ENCODE measurements at places on chromosomes 12 and 14.

DNA sequence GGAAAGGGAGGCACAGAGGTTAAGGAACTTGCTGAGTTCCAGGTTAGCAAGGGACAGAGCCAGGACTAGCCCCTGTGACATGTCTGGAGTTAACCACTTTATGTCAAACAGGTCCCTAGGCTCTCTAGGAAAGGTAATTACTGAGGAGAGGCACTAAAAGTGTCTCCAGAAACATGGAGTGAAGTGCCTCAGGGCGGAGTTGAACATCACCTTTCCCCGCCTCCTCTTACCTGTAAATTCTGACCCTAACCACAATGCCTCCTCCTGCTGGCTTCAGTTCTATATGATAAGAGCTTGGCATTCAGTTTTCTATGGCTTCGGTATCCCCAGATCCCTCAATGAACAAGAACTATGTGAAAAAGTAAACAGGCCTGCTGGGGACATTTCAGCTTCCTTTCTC is 18.1 kb downstream of the RPH3A start:
- DNase-seq, result no peak

- no peak for DNase-seq
Observed at GRCh38 chr14:69522026-69522425, 37.5 kb downstream of the PLEKHD1 start.

- no peak for DNase-seq
Observed at GRCh38 chr12:28857369-28857768, 291.7 kb upstream of the FAR2 start.

DNA sequence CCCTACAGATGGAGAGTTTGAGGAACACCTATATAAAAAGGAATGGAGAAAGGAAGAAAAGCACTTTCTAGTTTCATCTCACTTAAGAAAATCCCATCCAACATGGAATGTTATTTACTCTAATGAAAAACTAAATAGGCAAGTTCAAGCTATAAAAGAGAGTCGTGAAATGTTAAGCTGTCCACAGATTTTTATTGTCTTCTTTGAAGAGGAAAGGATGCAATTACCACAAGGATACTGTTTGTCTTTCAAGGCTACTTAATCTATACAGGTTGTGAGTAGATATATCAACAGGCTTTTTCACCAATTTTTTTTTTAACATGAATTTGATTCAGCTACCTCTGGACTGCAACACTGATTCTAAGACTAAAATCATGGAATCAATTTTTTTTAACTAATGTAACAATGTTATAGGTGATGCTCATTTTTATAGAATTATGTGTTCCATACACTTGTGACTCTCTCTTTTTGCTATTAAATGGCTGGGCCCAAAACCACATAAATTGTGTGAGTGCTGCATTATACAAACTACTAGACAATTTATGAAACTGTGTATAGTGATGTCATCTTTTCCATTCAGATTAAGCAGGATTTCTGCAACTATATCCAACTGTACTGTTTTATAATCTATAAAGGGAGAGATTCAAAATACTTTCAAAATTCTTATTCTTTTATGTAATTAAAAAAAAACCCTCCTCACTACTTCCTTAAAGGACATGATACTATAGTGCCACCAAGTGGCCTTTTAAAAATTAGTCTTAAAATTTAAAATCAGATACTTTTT is 26.8 kb upstream of the BMAL2 start:
- DNase-seq, result no peak

GRCh38 chr12:25187781-25188180 is 7.2 kb downstream of the DNAI7 start:
- DNase-seq, result no peak

DNA sequence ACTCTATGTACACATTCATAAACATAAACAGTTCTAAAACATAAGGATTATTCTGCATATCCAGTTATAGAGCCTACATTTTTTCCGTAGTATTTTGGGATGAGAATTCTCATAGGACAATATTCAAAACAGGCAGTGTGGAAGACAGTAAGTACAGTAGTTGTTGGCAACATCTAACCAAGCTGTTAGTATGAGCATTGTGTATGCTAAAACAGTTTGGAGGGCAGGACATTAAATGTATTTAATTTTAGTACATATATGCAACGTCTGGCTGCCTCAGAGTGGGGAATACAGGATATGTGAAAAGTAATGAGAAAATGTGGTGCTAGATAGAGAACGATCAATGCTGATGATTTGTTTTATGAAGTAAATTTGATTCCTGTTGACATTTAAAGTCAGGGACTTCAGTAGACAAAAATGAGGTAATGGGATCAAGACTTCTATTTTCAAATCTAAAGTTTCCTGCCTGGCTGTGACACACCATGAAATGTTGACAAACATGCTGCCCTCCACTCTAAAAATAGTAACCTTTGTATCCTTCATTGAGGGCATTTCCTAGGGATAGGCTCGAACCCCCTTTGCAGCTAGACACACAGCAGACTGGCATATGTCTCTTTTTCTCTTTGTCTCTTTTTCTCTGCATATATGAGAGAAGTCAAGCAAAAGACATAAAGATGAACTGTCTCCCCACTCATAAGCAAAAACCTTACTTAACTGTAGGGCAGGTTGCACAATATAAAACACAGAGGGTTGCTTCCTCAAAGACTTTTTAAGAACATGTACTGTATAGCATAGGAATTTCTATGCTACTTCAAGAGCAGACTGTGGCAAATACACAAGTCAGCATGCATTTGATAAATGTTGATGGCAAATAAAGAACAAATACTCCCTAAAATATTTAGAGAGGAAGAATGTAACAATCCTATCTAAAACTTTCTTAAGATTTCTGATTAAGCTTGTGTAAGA is 75.5 kb upstream of the GTF2A1 start:
- DNase-seq, result no peak

DNA sequence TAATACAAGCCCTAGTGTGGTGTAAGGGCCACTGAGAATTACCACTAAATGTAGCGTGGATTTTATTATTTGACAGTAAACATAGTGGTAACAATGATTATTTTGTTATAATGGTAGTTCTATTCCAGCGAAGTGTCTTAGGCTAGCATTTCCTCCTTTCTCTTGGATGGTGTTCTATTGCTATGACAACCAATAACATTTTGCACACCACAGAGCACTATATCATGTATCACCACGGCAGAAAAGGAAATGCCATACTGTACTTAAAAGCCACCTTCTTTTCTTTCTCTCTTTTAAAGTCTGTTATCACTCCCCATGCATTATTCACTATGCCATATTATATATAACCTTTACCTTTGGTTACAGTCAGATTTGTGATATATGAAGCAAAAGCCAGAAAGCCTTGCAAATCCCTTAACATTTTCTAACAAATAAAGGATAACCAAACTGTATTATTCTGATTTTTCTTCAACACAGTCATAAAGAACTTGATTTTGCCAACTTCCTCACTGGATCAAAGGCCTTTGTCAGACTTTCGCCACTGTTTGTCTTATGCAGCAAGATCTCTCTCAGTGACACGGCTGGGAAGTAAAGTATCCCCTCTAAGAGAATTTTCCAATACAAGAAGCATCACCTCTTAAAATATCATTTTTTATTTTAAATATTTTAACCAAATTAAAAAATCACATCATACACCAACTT is 195.8 kb downstream of the FOXN3 start:
- DNase-seq, result no peak

DNA sequence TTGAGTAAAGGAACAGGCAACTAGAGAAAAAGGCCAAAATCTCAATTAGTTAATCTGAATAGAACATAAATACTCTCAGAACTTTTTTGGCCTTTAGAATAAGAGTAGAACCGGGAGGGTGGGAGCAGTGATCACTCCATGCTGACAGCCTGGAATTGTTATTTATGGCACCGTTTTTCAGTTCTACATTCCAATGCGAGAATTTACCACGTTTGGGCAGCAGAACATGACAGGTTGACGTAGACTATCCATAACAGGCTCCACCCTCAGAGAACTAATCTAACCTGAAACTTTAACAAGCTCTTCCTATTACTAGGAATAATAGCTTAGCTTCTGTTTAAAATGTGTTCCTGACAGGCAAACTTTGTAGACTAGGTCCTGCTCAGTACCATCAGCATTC is 379.1 kb downstream of the SEC23A start:
- no peak for DNase-seq

DNA sequence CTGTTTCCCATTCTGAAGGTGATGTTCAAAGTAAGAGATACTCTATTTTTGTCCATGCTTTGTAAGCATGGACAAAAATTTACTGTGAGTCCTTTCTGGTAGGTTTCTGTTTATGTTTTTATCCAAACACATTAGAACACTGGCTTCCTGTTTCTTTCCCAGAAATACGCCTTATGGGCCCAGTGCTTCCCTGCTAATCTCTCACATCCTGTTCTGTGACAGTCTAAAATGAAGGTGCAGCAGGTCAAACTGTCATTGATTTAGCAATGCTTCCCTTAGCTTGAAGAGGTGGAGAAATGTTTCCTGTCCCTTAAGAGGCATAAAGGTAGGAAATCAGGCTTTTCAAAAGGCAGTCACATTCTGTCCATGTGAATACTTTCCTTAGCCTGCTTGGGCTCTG is 305.6 kb downstream of the RPS29 start:
- no peak for DNase-seq

- DNase-seq, result no peak
Observed at GRCh38 chr12:75862692-75863471, 168.7 kb downstream of the PHLDA1 start.

DNA sequence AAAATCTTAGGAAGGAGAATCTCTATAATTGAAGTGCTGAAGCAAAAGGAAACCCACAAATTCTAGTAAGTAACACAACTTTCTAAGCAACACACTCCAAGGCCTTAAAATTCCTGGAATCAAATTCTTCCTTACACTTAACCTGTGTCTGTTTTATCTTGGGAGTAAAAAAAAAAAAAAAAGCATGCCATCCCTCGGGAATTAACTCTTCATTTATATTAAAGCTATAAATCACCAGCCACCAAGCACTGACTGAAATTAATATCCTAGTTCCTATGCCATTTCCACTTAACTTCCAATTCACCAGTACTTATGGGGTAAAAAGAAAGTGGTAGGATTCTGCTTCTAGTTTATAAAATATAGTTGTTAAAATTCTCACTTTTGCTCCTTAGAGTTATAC is 238.1 kb downstream of the SLC25A21 start:
- no peak for DNase-seq

- peak; percentile 24 for DNase-seq
Observed at GRCh38 chr12:2795291-2796186, 769 bp downstream of the FKBP4 start.

DNA sequence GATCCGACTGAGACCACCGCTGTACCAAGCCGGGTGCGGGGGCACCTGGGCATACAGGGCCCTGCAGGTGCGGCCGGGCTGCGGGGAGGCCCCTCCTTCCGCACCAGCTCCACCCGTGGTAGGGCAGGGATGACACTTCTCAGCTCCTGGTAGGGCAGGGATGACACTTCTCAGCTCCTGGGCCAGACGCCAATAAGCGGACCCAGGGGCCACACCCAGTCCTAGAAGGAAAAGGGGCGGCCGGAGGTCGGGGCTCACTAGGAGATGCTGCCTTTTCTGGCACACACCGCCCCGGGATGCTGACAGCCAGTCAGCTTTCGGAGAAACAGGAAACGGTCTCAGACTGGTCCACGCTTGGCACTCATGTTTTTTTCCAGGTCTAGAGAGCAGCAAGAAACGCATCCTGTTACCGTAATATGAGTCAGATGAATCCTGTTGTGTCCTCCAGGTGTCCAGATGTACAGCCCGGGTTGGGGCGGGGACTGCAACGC is 34.8 kb downstream of the NFKBIA start:
- DNase-seq, result no peak

- DNase-seq, result no peak
Observed at GRCh38 chr14:49766839-49767238, 1.1 kb upstream of the KLHDC2 start.

- no peak for DNase-seq
Observed at GRCh38 chr12:7152818-7153217, 22.6 kb downstream of the CLSTN3 start.

- DNase-seq, result no peak
Observed at GRCh38 chr12:82873951-82874350, 187.2 kb downstream of the TMTC2 start.

DNA sequence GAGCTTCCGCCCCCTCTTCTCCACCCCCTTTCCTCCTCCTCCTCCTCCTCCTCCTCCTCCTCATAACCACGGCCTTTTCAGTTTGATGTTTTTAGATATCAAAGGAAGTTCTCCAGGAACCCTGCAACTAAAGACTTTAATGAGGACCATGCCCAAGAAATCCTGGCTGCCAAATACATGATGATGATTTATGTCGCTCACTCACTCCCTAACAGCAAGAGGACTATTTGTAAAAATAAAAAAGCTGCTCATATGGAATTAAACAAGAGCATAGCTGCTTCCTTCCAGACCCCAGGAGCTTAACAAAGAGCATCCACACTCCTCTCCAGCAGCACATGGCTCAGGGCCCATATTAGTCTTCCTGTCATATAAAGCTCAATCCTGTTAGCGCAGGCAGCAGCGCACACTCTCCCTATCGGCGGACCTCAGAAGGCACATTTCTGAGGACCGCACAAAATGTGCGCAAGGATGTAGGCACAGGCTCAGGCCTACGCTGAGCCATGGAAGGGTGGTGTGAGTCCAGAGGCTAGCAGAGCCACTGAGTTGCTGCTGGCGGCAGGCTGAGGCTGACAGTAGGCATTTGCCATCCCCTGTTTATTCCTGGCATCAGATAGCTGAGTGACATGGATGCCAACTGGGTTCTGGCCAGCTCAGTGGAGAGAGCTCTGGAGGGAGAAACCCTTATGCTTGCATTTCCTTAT is 232.8 kb downstream of the MSRB3 start:
- DNase-seq, result no peak

GRCh38 chr12:128109636-128110035 is 157.3 kb upstream of the TMEM132C start:
- DNase-seq, result no peak
